ENCODE measurements at places on chromosomes 4 and X.

DNA sequence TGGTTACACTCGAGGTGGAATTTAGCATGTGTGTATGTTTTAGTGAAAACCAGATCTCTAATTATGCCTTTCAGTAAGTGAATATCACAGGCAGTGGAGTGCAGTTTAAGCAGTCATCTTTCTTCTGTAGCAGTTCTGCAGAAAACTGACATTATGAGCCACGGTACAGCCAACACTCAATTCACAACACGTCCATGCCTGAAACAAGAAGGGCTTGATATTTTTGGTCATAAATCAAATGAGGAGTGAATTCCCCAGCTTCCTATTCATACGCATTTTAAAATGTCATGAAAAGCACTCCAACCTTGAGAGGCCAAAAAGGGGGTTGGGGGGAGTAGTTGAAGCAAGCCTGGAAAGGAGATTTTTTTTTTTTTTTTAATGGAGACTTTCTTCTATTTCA is 316.7 kb downstream of the ARHGAP10 start:
- no peak for DNase-seq

GRCh38 chr4:93710101-93710846 is 118.3 kb upstream of the ATOH1 start:
- no peak for DNase-seq

GRCh38 chrX:44432641-44433040 is 89.2 kb upstream of the EFHC2 start:
- DNase-seq, result no peak

GRCh38 chr4:134533068-134533467 is 331.5 kb upstream of the PABPC4L start:
- DNase-seq, result no peak

DNA sequence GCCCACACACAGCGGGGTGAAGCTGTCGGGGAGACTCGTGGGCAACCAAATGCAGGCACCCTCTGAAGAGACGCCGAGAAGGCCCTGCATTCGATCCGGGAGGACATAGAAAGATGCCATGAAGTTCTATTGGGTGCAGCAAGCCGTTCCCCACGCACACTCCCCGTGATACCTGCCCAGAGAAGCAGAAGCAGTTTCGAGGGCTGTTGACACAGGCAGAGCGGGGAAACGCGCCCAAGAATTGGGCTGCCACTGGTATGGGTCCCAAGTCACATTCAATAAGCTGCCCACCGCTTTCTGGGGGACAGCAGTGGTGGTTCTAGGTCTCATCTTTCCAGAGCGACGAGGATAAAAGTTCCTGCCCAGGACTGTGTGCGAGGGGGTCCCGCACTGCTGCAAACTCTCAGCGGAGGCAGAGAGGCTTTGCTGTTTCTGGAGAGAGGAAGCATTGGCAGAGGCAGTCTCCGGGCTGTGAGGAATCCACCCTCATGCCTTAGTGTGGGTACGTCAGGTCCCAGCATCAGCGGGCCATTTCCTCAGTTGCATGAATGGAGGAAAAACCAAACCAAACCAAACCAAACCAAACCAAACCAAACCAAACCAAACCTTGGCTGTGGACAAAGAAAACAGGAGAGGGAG is 10.1 kb downstream of the PITX2 start:
- DNase-seq, result no peak

DNA sequence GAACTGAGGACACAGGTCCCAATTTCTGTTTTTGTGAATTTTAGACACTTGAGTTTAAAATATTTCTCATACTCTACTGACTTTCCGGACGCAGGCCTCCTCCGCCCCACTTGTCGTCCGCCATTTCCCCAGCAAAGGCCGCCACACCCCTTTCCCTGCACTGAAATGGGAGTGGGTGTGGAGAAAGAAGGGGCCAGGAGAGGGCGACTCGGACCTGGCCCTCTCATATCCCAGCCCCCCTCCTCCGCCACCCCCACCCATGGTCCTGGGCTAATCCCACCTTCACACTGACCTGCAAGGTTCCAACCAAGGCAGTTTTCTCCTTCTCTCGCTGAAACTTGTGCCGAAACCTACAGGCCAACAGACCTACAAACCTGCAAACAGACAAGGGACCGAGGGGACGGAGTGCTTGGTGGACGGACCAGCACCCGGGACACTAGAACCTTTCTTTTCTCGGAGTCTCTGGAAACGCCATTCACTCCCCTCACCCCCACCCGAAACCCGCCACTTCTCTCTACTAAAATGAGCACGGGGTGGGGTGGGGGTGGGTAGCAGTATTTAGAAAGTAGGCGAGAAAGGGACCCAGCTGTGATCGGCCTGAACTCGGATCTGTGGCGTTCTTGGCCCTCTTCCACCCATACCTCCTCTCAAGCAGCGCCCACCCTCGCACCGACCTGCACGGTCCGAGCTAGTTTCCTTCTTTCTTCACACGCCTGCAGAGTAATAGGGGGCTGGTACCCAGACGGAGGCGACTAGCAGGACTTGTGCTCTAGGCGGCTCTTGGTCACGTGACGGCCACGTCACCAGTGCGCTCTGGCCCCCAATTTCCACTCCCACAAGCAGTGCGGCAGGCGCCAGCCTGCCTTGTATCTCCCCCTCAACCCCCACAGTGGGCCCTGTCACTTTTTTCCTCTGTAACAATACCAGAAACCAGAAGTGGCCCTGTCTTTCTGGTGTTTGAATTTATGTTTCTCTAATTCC is at the start of gene ARMCX6:
ARMCX6 (minus strand) TSS at position 790 of the 981 bp plus-strand sequence. CDS start 1,380 bp downstream, outside the sequence.
- DNase-seq, result peak; percentile 74

DNA sequence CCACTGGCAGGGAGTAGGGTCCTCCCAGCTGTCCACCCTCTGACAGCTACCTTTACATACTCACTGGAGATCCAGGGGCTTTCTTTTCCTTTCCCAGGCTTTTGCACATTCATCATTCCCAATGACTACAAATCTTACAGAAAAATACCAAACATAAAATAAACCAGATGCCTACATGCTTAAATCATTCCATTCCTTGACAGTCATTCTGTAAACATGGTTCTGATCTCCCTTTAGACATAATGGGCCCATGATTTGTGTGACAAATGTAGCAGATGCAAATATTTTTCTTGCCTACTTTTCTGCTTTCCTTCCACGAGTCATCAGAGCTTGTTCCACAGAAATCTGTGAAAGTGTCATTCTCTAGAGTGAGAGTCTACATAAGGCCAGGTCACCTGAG is 207.0 kb downstream of the IDS start:
- no peak for DNase-seq

- peak; percentile 14 for DNase-seq
Measured at GRCh38 chr4:83216959-83217683, 67.5 kb downstream of the COQ2 start.

DNA sequence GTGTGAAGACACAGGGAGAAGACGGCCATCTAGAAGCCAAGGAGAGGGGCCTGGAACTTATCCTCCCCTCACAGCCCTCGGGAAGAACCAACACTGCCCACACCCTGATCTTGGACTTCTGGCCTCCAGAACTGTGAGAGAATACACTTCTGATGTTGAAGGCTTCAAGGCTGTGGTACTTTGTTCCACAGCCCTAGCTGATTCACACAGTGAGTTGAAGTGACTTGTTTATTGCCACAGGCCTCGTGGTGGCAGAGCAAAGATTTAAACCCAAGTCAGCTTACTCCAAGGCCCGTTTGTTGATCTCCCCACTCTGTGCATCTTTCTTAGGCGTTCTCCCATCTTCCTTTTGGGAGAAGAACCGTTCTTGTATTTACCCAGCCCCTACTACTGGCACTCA is 72.8 kb downstream of the CYTL1 start:
- no peak for DNase-seq

DNA sequence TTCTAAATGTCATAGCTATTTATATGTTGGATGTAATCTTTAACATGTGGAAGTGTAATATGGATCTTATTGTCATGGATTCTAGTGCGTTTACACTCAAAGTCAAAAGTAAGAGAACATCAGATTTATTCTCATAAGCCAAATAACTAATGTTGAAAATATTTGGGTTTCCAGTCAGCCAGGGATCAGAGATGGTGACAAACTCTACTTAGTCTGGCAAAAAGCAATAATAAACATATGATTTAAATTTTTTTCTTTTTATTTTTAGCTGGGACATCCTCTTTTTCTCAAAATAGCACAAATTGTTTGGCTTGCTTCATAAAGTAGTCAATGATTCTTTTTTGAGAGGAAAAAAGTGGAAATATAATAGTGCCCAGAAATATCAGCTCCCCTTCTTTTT is 392.3 kb downstream of the ARHGAP24 start:
- no peak for DNase-seq

- no peak for DNase-seq
Measured at GRCh38 chrX:153919281-153919680, 6.8 kb downstream of the ARHGAP4 start.

DNA sequence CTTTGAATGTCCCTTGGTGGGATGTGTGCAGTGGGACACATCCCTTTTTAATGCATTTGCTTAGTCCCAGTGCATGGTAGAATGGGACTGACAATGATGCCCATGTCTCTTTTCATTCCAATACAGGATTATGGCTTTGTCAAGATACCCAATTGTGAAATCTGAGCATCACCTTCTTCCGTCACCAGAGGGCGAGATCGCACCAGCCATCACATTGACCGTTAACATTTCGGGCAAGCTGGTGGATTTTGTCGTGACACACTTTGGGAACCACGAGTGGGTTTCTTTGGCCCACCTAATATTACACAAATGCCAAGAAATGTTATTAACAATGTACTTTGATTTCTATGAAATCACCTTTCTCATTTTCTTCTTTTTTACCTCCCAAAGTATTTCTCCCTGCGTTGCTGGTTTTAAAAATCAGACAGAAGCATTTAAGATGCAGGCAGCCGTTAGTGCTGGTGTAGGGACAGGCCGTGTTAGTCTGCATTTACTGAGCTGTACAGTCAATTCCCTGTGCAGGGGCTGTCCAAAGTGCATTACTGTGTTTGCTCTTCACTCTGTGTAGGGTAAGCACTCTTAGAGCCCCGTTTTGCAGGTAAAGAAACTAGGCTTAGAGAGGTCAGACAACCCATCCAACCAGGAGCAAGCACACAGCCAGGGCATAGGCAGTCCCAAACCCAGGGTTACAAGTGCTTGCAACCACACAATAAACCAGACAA is 46.5 kb downstream of the CWH43 start:
- peak; percentile 20 for DNase-seq

DNA sequence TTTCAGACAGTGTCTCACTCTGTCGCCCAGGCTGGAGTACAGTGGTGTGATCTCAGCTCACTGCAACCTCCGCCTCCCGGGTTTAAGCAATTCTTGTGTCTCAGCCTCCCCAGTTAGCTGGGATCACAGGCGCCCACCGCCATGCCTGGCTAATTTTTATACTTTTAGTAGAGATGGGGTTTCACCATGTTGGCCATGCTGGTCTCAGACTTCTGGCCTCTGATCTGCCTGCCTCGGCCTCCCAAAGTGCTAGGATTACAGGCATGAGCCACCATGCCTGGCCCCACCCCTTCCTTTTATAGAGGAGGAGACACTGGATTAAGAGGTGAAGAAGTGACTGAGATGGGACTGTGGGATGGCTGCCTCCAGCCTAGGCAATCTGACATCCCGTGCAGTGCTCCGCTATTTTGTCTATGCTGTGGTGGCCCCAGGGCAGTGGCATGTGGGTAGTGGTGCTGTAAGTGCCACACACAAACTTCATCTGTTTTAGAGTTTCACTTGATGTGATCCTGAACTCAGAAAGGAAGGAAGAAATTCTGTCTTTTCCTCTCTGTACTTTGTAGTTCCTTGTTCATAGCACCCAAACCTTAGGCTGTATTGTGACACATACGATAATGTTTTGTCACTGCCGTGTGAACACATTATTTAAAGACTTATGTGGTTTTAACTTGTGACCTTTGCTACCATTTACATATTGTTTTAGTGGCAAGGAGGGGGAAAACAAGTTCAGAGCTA is 48.9 kb downstream of the FNIP2 start:
- no peak for DNase-seq

DNA sequence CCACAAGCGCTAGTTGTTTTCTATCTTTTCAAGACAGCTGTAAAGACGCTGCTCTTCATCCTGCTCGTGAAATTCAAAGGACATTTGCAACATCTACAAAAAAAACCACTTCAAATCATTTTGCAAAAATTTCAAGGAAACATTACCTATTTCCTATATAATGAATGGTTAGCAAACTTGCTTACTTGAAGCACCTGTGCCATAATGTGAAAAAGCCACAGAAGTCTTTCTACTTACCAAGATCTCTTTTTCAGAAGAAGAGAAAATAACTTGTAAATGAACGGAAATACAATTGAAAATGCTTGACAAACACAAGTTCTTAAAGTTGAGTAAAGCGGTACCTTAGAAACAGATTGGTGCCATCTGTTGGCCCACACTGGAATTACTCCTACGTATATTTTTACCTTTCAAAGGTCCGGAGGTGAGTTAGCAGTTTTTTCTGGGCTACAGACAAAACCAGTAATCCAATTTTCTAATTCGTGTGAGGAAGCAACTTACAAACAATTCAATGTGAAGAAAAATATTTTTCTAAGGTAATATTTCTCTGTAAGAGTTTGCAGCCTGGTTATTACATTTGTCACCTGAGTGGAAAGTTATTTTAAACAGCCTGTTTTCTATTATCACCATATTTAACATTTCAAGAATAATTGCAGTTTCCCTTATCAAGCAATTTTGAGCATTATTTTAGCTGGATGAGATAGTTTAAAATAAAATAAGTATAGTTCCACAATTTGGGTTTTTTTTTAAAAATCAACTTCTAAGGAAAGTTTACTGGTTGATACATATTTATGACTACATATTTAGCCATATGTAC is at the start of gene TLR6:
TLR6 (minus strand) TSS at position 294 of the 814 bp plus-strand sequence. CDS start 27,344 bp downstream, outside the sequence.
- peak; percentile 74 for DNase-seq

DNA sequence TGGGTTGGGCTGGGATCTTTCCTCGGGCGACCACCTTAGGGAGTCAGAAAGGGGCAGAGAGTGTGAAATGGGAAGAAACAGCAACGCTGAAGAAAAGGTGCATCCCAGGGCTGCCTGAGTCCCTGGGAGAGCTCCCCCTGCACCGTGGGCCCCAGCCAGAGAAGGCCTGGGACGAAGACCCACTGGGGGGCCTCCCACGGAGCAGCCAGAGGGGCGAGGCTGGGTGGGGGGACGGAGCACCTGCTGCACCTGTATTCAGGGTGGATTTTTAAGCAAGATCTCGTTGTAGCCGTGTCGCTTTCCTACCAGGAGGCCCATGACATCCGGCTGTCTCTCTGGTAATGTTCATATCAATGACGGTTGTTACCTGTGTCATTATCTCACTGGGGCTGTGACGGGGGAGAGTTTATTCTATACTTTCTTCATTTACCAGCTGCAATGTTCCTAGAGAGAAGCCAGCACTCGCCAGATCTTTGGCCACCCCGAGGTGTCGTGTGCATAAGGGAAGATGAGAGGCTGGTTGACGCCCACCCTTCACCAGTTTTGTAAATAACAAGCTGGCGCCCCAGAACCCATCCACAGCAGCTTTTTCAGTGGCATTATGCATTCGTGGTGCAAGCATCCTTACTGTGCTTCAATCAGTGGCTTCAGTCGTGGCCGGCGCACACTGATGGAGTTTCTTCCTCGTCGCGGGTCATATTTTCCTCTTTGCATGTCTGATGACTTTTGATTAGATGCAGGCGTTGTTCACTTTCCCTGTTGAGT is 5.6 kb upstream of the PCGF3 start:
- DNase-seq, result no peak

DNA sequence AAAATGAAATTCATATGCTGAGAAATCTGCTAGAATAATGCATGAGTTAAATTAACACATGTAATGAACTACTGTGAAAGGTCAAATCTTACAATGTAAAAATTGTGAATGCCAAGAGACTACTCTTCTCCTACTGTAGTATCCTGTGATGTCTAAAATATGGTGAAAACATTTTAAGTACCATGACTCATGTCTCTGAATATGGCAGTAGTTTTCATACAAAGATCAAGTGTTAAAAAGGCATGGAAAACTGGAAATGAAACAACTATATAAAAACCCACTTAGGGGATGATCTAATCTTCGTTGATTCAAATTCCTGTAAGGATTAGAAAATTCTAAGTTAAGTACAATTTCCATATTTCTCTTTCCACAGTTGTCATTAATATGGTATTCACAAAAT is 221.3 kb downstream of the PPP3CA start:
- DNase-seq, result no peak

Measured in stimulated activated naive CD8-positive, alpha-beta T cell treated with anti-CD3 and anti-CD28 coated beads, Interleukin-15, Interleukin-2, amounts not matched to agents 100 U/mL and 50 U/mL, for 24 hours (primary cell).